ENCODE measurements at places on chromosomes 12 and 14. TPM values are rescaled to one million over a fixed set of nuclear protein-coding genes. Genes with fewer than 3 reads are reported as not detected.

- no peak for DNase-seq
Measured at GRCh38 chr12:132033627-132034026, 83.9 kb downstream of the EP400 start.

CYP27B1 gene
- not detected for total RNA-seq

DNA sequence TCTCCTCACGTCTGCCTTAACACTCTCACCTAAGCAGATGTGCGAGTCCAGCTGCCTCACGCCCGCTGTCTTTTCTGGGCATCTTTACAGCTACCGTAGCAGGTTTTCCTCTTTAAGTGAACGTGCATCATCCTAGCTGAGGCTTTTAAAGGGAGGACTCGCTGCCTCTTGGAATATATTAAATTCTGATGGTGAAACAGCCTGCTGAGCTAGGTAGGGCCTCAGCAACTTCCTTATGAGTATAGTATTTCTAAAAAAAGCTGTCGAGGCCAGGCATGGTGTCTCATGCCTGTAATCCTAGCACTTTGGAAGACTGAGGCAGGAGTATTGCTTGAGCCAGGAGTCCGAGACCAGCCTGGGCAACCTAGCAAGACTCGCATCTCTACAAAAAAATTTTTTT lies 32.2 kb downstream of the TESC start:
- DNase-seq = no peak

CRACR2A gene
- total RNA-seq = 7.6 TPM

GRCh38 chr14:40616579-40616978 lies 990.1 kb upstream of the LRFN5 start:
- no peak for DNase-seq

DNA sequence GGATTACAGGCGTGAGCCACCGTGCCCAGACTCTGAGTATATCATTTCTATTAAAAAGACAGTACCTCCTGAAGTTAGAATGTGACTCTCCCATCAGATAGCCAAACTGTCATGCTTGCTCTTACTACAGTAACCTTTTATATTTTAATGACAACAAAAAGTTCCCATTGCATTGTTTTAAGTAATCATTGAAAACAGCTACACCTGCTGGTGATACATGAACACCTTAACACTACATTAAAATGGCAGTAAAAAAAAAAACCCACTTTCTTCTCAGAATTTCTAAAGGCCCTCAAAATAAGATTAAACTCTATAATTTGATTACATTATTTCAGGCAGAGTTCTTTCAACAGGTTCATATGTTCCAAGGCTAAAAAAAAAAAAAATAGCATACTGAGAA lies 76.7 kb downstream of the SH2B3 start:
- DNase-seq = no peak

FOXN4 gene
- total RNA-seq = not detected

GRCh38 chr14:96830946-96831345 lies 33.8 kb downstream of the VRK1 start:
- DNase-seq = no peak

GRCh38 chr12:50924439-50925341 lies 27.7 kb upstream of the HIGD1C start:
- DNase-seq = peak; percentile 90

PRB2 gene
- not detected for total RNA-seq

All from left ventricle myocardium inferior (tissue), 1 donor.